ENCODE measurements at places on chromosomes 7 and 10.

DNA sequence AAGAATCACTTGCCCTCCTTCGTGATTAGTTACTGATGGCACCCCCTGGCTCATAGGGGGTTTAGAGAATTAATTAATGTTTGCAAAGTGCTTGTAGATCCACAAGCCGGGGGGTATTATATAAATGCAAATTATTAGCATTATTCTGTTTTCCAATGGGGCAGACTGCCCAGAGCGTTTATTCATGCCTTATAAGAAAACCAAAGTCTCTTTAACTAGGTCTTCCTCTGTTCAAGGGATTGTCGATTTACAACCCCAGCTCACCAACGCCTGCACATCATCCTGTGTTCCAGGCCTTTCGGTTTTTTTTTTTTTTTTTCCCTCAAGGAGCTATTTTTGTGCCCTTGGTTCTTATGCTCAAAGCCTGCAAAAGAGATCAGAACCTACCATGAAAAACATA lies 630.7 kb downstream of the PARD3 start:
- H3K36me3 ChIP-seq, result no peaks in the 10 kb centered on the region
- H3K4me1 ChIP-seq, result no peaks in the 10 kb centered on the region
- no peak overlapping the region for H3K27ac ChIP-seq
- no peaks in the 10 kb centered on the region for H3K27me3 ChIP-seq

- H3K27ac ChIP-seq, result no peak overlapping the region
- no peaks in the 10 kb centered on the region for H3K4me1 ChIP-seq
- H3K27me3 ChIP-seq, result no peaks in the 10 kb centered on the region
- H3K36me3 ChIP-seq, result no peaks in the 10 kb centered on the region
- DNase-seq, result no peak
These were observed 273.1 kb downstream of the XPNPEP1 start for GRCh38 chr10:109650228-109650627.

DNA sequence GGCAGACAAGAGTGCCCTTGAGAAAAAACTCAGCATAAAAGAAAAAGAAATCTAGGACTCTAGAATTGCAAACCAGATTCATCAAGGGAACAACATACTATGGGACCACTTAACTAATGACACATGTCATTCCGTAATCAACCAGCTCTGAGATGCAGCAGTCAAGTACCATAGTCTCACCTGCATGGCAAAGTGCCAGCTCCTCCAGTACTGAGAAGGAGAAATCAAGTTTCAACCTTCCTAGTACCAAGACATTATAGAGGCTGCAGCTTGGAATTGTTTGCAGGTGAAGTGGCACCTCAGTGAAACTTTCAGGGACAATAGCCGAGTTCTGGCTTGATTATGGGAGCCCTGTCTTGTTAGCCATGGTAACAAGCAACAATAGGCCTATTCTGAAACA lies 11.5 kb downstream of the STEAP1 start:
- no peaks in the 10 kb centered on the region for H3K36me3 ChIP-seq
- H3K27me3 ChIP-seq, result no peaks in the 10 kb centered on the region
- no peak overlapping the region for H3K4me3 ChIP-seq
- H3K4me1 ChIP-seq, result no peaks in the 10 kb centered on the region

DNA sequence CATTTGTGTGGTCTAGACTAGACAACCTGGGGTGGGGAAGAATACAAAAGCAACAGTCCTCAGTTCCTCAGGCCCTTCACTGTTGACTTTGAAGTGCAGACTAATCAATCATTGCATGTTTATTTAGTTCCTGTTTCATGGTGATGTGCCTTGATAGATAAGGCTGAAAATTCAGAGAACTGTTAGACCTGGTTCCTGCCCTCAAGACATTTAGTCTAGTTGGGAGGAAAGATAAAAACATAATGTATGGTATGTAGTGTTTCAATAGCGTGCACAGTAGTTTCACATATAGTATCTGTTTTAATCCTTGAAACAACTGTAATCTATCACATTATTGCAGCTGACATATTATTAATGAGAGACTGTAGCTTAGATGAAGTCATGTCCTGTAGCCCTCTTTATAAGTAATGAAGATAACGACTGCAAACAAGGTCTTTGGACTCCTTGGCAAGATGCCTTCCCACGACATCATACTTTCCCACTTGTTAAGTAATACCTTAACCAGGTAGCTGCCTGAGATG lies 124.0 kb downstream of the CELF2 start:
- no peaks in the 10 kb centered on the region for H3K27me3 ChIP-seq
- H3K4me1 ChIP-seq, result peaks cover 57% of the 10 kb centered on the region
- no peak for DNase-seq
- H3K4me3 ChIP-seq, result no peak overlapping the region

DNA sequence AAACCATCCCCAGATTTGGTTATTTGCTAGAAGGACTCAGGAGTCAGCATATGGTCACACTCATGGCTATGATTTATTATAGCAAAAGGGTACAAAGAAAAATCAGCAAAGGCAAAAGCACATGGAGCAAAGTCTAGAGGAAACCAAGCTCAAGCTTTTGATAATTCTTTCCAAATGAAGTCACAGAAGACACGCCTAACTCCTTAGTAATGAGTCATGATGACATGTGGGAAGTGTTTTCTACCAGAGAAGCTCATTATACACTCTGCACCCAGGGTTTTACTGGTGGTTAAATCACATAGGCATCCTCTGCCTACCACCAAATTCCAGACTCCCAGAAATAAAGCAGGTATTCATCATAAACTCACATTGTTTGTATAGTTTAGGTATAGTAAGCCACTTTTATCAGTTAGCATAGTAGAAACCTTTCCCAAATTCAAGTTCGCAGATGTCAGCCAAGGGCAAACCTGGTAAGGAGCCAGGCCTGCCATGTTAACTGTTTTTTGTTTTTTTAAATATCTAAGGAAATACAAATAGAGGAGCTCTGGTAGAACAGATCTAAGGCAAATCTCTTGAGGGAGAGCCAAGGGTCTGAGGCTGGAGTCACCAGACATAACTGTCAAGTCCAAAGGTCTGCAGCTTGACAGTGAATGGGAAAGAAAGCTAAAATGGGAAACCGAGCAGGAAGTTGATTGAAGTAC lies 15.4 kb upstream of the HIBADH start:
- no peak overlapping the region for H3K27ac ChIP-seq
- H3K4me3 ChIP-seq, result no peak overlapping the region
- H3K4me1 ChIP-seq, result no peaks in the 10 kb centered on the region
- no peaks in the 10 kb centered on the region for H3K27me3 ChIP-seq
- no peak for DNase-seq

GRCh38 chr7:90459888-90460287 lies 9.6 kb upstream of the PTTG1IP2 start:
- peaks cover 4% of the 10 kb centered on the region for H3K4me1 ChIP-seq
- DNase-seq, result no peak
- no peaks in the 10 kb centered on the region for H3K27me3 ChIP-seq
- no peaks in the 10 kb centered on the region for H3K36me3 ChIP-seq
- no peak overlapping the region for H3K27ac ChIP-seq
- no peak overlapping the region for H3K4me3 ChIP-seq

- no peaks in the 10 kb centered on the region for H3K36me3 ChIP-seq
- no peak for DNase-seq
- H3K4me1 ChIP-seq, result no peaks in the 10 kb centered on the region
- H3K4me3 ChIP-seq, result no peak overlapping the region
These were observed 237.7 kb upstream of the MBL2 start for GRCh38 chr10:53009961-53010907.

GRCh38 chr7:29457141-29457561 lies 106.5 kb upstream of the PRR15 start:
- no peak overlapping the region for H3K27ac ChIP-seq
- no peak overlapping the region for H3K4me3 ChIP-seq
- H3K27me3 ChIP-seq, result no peaks in the 10 kb centered on the region
- no peak for DNase-seq
- H3K36me3 ChIP-seq, result no peaks in the 10 kb centered on the region

DNA sequence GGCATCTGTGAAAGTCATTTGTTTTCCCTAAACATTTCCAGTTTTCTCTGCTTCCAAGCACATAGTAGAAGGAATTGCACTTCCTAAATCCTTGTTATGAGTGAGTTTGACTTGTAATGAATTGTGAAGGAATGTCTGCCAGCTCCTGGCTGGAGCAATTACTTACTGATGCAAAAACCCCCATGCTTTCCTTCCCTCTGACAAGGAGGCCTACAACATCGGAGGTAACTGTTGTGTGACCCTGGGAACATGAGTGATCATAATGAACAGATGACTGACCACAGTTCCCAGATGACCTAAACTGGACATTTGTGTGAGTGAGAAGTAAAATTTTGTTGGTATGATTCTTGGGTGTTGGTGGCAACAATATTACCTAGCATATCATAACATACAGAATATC lies 21.4 kb upstream of the CPVL start:
- H3K4me3 ChIP-seq, result no peak overlapping the region
- no peaks in the 10 kb centered on the region for H3K4me1 ChIP-seq
- DNase-seq, result no peak
- no peaks in the 10 kb centered on the region for H3K27me3 ChIP-seq
- no peak overlapping the region for H3K27ac ChIP-seq

DNA sequence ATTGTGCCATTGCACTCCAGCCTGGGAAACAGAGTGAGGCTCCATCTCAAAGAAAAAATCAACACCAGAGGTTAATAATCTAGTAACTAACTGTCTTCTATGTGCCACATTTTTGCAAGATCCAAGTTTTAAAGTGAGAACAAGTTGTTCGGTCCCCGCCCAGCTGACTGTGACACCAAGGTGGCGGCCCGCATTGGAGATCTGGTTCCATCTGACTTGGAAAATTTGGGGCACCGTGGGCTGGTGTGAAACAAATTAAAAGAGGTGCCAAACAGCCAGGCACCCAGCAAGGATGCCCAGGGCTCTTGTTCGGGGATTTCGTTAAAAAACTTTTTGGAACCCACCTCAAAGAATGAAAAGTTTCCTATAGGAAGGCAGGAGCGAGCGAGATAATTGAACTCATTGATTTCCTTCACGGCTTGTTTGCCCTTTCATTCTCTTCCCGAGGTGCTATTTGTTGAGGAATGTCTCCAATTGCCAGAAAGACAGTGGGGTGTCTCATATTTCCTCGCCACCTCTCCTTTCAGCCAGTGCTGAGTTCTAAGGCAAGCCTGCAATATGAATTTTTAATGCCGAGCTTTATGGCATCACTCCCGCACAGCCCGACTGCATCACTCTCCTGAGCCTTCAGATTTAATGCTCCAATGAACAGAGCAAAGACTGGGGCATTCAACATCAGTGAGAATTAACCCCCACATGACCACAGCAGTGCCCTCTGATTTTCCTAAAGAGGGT lies 156.9 kb upstream of the SH2B2 start:
- H3K4me3 ChIP-seq, result no peak overlapping the region
- no peaks in the 10 kb centered on the region for H3K4me1 ChIP-seq
- DNase-seq, result no peak
- H3K36me3 ChIP-seq, result no peaks in the 10 kb centered on the region
- H3K27ac ChIP-seq, result no peak overlapping the region

DNA sequence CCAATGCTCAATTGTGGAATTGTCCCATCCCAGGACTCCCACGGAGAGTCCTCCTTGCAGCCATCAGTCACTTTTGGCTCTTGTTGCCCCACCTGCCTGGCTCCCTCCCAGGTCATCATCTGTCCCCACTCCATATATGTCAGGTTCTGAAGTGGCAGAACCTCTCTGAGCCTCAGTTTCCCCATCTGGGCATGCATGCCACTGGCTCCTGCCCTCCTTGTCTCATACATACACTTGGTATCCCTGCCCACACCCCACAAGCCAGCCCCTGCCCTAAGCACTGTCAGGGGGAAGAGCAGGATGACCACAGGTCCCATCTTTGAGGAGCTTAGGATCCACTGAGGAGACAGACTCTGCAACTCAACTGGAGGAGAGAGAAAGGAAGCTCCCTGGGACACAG lies 156.9 kb downstream of the GRID1 start:
- H3K36me3 ChIP-seq, result no peaks in the 10 kb centered on the region
- no peak overlapping the region for H3K27ac ChIP-seq
- H3K27me3 ChIP-seq, result peaks cover 15% of the 10 kb centered on the region
- DNase-seq, result no peak

Data from T-cell (primary cell).